Sciatic nerve (tissue), 2 donors: ENCODE measurements at places on chromosomes 1 and 21. TPM values are rescaled to one million over a fixed set of nuclear protein-coding genes. Genes with fewer than 3 reads are reported as not detected.

C1orf74 gene
- 1.5 TPM for total RNA-seq

PAPPA2 gene
- total RNA-seq: 1.6 TPM

ZBTB8A gene
- total RNA-seq: 8.9 TPM

PGLYRP4 gene
- total RNA-seq: not detected

MTF1 gene
- total RNA-seq: 33.0 TPM

CRABP2 gene
- total RNA-seq: 40.0 TPM

LRRC71 gene
- 2.5 TPM for total RNA-seq

BRDT gene
- not detected for total RNA-seq

ERICH3 gene
- 0.45 TPM for total RNA-seq

NID1 gene
- total RNA-seq: 87.6 TPM

RRP1 gene
- total RNA-seq: 17.8 TPM

LCE1D gene
- not detected for total RNA-seq

NMNAT2 gene
- total RNA-seq: 2.6 TPM

RNF186 gene
- total RNA-seq: not detected

AADACL4 gene
- not detected for total RNA-seq

CAMK1G gene
- 0.18 TPM for total RNA-seq

GOLT1A gene
- total RNA-seq: 0.40 TPM

HIVEP3 gene
- total RNA-seq: 11.0 TPM

SPATA21 gene
- 0.49 TPM for total RNA-seq

BSND gene
- total RNA-seq: not detected

BARHL2 gene
- total RNA-seq: not detected

LMNA gene
- total RNA-seq: 322 TPM

AGMAT gene
- 0.18 TPM for total RNA-seq

NR1I3 gene
- total RNA-seq: not detected

FBLIM1 gene
- total RNA-seq: 29.0 TPM

INSRR gene
- 0.40 TPM for total RNA-seq

LHX4 gene
- total RNA-seq: not detected

ANGPTL1 gene
- 4.1 TPM for total RNA-seq

CLCA4 gene
- not detected for total RNA-seq

LAX1 gene
- total RNA-seq: 1.6 TPM
